GM06990 (cell line): ENCODE measurements at places on chromosomes 2 and 18.

DNA sequence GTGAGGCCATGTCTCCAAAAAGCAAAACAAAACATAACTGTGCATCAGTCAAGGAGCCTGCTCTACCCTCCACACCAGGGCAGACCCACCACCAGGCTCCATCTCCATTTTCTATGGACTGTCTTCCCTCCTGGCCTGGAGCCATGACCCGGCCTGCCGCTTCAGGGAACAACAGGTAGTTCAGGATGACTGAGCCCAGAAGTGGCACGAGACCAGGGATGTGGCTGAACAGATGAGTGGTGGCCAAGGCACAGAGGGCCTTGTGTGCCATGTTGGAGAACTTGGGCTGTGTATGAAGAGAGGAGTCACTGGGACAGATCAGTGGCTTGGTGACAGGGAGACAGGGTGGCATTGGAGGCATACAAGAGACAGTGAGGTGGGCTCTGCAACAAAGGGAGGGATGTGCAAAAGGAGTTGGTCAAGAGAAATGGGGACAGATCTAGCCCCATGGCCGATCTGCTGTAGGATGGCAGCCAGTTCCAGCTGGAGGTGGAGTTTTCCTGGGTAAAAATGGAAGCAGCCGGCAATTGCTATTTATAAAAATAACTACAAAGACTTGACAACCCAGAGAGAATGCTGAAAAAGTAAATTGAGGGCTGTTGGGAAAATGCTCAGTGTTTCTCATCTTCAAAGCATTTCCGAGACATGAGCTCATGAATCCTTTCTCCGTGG lies 35.0 kb downstream of the TMEM177 start:
- no peak for DNase-seq

GRCh38 chr2:57333221-57333620 lies 713.4 kb upstream of the VRK2 start:
- no peak for DNase-seq

DNA sequence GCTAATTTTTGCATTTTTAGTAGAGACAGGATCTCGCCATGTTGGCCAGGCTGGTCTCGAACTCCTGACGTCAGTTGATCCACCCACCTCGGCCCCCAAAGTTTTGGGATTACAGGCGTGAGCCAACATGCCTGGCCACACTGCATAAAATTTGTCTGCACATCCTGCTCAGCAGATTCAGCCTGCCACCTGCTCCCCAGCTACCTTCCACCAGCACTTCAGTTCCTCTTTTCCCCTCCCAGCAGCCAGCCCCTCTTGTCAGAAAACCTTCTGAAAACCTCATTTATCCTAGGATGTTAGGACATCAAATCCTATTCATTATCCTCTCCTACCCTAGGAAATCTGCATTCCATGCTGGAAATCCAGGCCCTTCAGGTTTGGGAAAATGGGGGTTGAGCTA lies 99.4 kb upstream of the STPG4 start:
- DNase-seq = no peak

GRCh38 chr18:36735130-36735529 lies 93.7 kb downstream of the TPGS2 start:
- DNase-seq = no peak

- no peak for DNase-seq
Observed at GRCh38 chr2:102253140-102253752, 58.1 kb upstream of the IL1RL1 start.

DNA sequence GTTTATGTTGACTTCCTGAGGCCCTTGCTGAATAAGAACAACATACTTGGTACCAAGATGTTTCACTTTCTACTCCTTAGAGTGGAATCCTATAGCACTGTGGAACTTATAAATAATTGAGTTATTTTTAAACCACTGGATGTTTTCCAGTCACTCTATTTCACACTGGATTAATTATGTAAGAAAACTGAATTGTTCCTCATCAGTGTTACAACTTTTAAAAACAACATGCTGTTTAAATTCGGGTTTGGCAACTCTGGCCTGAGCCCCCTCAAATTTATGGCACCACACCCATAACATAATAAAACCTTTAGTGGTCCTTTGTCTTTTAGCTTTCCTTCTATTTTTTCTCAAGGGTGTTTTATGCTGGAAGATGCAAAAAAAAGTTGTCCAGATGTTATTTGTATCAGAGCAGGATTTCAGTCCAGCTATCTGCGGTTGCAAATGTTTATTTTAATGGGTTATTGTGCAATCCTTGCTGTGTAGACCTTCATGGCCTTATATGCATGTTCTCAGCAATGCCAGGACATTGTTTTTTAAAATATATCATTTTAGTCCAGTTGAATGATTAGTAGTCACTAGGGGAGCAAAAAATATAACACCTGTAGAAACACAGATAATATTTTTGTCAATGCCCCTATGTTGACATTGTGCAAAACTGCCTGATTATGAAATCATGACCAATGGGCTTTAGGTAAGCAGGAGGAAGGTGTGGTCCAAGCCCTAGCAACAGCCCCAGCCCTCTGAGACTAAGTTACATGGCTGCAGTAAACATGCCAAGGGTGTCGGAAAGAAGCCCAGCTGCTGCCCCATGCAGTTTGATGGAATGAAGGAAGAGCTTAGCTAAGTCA lies 638.0 kb upstream of the ZEB2 start:
- DNase-seq = no peak

GRCh38 chr2:158013891-158014290 lies 87.8 kb upstream of the UPP2 start:
- no peak for DNase-seq

- no peak for DNase-seq
Observed at GRCh38 chr2:101740555-101740964, 43.1 kb downstream of the MAP4K4 start.

- no peak for DNase-seq
Observed at GRCh38 chr2:178523596-178524134, 43.4 kb downstream of the PLEKHA3 start.
